ENCODE measurements at places on chromosomes 12 and 14.

DNA sequence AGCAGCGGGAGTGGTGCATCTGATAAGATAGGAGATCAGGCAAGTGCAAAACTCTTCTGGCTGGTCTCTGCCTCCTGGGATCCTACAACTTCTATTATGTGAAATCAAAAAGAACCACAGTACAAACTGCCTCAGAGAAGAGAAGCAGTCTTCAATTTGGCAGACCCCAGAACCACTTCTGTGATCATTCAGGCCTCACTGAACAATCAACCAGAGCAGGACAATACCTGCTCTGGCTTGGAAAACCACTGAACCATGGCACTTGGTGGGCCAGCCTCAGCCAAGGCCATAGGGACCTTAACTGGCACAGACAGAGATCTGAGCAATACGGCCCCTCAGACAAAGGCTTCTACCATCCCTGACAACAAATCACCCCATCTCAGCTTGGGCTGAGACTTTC lies 103.0 kb downstream of the NDUFA12 start:
- DNase-seq = no peak

DNA sequence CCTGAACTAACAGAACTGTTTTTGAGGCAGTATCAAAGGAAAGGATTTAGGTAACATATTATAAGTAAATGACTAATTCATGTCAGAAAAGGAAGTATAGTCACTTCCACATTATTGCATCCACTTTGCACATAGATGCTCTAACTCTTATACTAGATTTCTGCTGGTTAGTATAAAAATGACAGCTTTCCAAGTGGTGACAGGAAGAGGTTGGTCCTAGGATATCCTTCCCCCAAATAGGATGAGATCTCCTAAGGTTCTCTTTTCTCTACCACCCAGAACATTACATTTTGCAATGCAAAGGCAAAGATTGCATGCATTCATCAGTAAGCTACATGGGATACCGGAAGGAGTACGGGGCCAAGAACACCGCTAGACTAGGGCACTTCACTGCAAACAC lies 15.2 kb downstream of the DAD1 start:
- no peak for DNase-seq

DNA sequence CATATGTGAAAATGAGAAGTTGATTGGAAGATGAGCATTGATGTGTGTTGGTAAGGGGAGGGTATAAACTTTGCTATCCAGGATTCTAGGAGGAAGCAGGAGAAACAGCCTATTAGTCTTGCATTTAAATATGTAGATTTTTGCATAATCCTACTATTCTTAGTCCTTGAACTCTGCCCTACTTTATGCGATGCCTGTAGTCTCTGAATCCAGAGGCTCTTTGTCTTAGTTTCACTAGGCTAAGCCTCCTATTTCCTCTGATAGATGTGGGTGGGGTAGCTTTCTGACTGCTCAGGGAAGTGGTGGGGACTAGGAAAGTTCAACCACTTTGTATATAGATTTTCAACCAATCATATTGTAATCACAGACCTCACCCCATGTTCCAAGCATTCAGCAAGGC lies 49.5 kb upstream of the KCNC2 start:
- DNase-seq = no peak

DNA sequence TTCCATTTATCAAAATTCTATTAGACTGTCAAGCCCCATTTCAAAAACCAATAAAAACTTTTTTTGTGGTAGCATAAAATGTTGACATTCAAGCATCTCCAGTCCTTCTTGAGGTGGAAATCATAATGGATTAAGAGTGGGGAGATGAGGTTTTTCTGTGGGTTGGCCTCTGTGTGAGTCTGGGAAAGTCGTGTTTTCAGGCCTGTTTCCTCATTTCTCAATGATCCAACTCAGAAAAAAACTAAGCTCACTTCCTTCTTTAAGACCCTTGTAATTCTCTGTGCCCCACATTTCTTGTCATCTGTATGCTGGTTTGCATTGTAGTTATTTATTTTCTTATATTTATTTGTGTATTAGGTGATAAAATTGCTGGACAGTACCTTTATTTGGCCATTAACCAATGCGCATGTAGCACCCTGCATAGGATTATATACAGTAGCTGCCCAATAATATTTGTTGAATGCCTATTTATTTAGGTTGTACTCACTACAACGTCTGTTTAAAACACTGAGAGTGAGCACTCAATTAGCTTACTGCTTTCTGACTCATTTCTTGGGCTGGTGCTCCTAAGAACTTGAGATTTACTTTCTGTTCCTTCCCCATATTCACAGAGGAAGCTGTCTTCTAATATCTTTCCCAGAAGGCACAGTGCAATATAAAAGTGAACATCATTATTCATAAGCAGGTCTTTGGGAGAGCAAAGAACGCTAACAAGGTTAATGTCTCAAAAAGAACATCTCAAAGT lies 121.9 kb downstream of the DNAI7 start:
- no peak for DNase-seq

DNA sequence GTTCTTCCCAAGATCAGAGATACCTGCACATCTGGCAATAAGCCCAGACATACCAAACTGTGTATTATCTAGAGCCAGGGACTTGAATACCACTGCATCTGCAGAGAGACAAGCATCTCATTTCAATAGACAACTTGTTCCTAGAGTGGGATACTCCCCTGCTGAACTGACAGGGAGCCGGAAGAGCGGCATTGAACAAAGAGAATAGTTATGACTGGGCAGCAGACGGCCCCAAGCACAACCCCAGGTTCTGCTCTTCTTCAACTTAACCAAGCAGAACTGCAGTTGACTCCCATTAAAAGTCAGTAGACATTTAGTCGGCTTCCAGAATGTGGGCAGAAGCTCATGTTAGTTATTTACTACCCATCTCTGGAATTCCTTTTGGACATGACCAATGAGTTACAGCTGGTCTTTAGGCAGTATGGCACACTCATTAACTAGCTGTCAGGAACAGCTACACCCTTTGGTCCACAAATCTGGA lies 112.9 kb downstream of the HMGA2 start:
- DNase-seq = peak; percentile 67

DNA sequence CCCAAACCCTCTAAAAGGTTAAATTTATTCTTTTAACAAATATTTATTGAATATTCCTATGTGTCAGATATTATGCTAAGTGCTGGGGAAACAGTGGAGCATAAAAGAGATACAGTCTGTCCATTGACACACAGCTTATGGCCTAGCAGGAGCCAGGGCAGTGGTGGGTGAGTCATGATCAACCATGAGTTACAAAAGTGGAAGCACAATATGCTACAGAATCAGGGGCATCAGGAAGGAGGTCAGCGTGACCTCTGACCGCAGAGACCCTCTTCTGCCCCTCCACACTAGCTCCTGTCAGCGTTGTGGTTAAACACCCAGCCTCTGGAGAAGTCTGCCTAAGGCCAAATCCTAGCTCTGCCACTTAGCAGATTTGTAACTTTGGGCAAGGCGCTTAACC lies 4.7 kb upstream of the PPP1R1A start:
- no peak for DNase-seq

- no peak for DNase-seq
Observed at GRCh38 chr12:113647048-113647447, 175.4 kb upstream of the LHX5 start.

GRCh38 chr12:94677778-94678177 lies 27.4 kb upstream of the TMCC3 start:
- no peak for DNase-seq

GRCh38 chr14:96661244-96661969 lies 135.8 kb upstream of the VRK1 start:
- peak; percentile 45 for DNase-seq

GRCh38 chr14:73143003-73143402 lies 6.7 kb downstream of the PSEN1 start:
- DNase-seq = no peak

DNA sequence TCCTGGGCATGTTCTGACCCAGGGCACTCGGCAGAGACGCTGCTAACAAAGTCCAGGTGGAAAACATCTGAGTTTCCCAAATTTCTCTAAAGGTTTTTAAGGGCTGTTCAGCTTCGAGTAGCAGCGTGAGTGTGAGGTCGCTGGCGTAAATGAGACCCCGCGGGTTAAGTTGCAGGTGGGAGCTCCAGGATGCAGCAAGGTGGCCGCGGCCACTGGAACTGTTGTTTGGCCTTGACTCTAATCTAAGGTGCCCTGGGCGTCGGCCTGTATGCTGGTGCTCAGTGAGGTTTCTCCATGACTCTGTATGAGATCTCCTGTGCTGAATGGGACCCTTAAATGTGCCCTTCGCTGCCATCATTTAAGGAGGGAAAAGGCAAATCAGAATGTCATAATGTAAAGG lies 50.7 kb downstream of the ELK3 start:
- DNase-seq = no peak

GRCh38 chr14:61733972-61734371 lies 28.2 kb upstream of the SNAPC1 start:
- DNase-seq = no peak

DNA sequence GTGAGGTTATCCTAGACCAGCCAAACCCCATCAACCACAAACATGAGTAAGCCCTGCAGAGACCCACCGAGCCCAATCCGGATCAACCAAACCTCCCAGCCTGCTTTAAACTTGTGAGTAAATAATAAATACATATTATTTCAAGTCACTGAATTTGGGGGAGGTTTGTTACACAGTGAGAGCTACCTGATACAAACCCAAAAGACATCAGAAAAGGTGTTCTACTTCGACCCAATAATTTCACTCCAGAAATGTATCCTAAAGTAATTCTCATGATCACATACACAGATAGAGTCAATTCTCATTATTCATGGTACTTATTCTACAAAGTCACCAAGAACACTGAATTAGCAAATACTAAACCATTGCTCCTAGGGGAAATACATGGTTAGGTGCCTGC lies 16.2 kb upstream of the CORO1C start:
- DNase-seq = no peak

GRCh38 chr12:49023812-49024211 lies 5.2 kb upstream of the PRKAG1 start:
- no peak for DNase-seq

DNA sequence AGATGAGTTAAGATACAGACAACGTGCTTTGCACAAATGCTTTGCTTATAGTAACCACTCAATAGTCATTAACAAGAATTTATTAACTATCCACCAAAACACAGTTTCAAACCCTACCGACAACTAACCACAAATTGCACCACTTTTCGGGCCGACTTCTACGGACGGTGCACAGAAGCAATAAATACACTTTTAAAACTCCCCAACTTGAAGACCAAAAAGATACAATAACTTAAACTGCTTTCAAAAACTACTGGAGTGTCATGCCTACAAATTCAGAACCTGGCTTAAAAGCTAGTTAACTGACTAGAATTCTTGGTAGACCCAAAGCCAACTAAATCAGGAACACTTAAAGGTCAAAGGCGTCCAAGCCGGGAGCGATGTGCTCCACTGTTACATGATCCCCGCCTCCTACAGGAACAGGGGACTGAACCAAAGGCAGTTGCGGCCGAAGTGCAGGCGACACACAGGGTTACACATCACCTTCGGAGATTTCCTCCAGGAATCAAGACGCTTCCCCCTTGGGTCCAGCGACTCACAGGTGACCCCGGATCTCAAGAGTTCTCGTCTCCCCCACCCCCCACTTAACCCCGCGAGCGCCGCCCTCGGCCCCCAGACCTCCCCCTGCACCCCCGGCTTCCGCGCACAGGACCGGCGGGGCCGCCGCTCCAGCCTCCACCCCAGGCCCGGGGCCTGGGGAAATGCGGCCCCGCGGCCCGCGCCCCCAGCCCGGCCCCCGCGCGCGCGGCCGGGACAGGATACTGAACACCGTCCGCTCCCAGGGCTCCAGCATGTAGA lies 507 bp downstream of the SPTSSA start:
- DNase-seq = peak; percentile 71

DNA sequence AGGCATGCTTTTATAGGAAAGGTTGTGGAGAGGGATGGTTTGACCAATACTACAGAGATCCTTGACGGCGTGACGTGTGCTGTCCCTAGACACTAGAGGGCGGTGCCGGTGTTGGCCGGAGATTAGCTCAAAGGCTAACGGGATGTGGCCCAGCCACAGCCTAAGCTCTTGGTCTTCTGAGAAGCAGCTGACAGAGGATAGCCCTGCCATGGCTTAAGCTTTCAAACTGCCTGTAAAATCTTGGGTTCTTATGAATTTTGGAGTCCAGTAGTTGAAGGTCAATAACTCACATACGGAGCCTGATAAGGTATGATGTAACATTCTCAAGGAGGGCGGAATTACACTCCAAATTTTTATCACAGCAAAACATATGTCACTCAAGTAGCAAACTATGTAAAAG lies 515.7 kb upstream of the ATXN7L3B start:
- DNase-seq = peak; percentile 81

- no peak for DNase-seq
Observed at GRCh38 chr14:64210216-64210615, 84.0 kb downstream of the ESR2 start.

DNA sequence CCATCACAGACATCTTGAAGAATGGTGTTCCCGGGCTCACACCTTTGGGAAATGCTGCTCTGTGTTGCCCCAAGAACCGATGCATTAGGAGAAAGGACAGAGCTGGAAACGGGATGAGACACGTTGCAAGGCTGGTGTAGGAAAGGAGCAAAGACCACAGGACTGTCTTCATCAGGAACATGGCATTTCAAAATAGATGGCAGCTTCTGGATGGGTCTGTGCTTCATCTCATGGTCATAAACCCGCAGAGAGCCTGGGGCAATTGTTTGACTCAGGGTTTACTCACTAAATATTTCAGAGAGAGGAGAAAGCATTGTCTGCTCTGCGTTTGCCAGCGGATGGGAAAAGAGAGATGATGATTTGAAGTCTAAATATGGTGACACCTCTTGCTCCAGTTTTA lies 76.3 kb downstream of the CACNA1C start:
- no peak for DNase-seq

- no peak for DNase-seq
Observed at GRCh38 chr12:13252616-13253015, 56.1 kb downstream of the EMP1 start.

DNA sequence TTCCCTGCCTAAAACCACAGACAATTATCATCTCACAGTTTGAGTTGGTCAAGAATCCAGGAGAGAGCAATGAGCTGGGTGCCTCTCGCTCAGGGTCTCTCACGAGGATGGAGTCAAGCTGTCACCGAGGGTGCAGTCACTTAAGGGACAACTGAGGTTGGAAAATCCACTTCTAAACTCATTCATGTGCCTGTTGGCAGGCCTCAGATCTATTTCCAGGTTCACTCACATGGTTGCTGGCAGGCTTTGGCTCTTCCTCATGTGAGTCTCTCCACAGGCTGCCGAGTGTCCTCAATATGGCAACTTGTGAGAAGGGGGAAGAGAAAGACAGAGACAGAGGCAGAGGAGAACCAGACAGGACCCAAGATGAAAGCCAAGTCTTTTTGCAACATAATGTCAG lies 10.5 kb upstream of the OR10P1 start:
- no peak for DNase-seq

DNA sequence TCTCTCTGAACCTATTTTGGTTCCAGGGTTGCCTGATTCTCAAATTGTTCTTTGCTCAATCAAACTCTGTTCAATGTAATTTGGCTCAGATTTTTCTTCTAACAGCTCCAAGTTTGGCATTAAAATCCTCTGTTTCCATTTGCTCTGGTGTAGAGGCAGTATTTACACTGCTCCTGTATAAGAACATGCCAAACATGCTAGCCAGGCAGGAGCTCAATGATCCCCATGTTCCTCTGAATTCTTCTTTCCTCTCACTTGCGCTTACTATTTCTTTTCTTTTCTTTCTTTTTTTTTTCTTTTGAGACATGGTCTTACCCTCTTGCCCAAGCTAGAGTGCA lies 17.2 kb downstream of the SDR9C7 start:
- no peak for DNase-seq

Measured in ELF-1 (cell line).